GM23248 (cell line): ENCODE measurements at places on chromosomes 12 and 14. TPM values are rescaled to one million over a fixed set of nuclear protein-coding genes. Genes with fewer than 3 reads are reported as not detected.

TAS2R42 gene
- total RNA-seq, result not detected in 2 replicates

KRT2 gene
- not detected in 2 replicates for total RNA-seq

GLTP gene
- total RNA-seq, result 62.2 and 96.5 TPM in 2 replicates

TMPRSS12 gene
- not detected in 2 replicates for total RNA-seq

ADAMTS20 gene
- not detected in 2 replicates for total RNA-seq

ACVRL1 gene
- 67.4 and 114 TPM in 2 replicates for total RNA-seq

SDR9C7 gene
- total RNA-seq, result not detected in 2 replicates

VRTN gene
- not detected in 2 replicates for total RNA-seq

- DNase-seq, result no peak
Observed at GRCh38 chr12:130879212-130879686, 7.4 kb downstream of the RAN start.

- no peak for DNase-seq
Observed at GRCh38 chr12:94566345-94566744, 84.0 kb downstream of the TMCC3 start.

DNA sequence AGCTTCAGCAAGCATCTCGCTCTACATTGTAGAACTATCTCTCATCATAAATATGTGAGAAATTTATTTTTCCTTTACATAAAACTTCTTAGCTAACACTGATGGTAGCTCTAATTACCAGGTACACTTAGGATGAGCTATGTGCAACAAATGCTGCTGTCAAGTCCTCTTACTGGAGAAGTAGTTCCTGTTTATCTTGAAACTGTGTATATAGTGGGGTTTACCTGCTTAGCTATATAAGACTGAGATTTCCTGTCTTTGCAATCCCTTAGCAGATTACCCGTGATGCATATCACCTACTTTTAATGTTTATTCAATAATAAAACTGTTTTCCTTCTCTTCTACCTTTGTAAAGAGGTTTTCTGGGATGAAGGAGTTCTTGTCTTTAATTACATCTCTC, 98.0 kb upstream of the USP15 start:
- DNase-seq, result no peak

- peak; percentile 67 for DNase-seq
Observed at GRCh38 chr12:12807970-12808702, 5.0 kb upstream of the DDX47 start.

GRCh38 chr12:33041562-33041961, 145.0 kb upstream of the PKP2 start:
- DNase-seq, result no peak

DNA sequence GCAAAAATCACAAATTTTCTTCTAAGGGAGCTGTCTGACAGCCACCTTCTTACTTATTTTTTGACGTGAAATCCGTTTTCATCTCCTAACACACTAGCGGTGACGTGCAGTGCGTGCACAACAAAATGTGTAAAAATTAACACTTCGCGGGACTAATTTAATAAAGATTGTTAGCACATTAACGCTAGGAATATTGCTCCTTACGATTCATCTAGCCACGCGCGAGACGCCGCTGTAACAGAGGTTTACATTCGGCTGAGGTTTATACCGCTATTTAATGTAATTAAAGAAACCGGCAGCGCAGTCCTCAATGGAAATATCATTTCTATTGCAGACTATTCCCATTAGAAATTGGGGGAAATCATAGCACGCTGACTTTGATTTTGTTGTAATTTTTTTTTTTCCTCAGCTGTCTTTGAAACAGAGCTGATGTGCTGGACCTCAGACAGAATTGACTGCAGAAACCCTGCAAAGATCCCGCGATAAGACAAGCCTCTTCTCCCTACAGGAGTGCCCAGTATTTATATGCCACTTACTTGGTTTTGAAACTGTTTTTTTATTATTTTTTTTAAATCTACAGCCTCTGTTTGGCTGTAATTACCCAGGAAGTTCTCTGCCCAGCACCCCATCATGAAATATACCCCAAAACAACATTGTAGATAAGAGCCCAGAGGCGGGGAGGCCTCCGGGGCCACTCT, 31.2 kb downstream of the BCL11B start:
- no peak for DNase-seq

DNA sequence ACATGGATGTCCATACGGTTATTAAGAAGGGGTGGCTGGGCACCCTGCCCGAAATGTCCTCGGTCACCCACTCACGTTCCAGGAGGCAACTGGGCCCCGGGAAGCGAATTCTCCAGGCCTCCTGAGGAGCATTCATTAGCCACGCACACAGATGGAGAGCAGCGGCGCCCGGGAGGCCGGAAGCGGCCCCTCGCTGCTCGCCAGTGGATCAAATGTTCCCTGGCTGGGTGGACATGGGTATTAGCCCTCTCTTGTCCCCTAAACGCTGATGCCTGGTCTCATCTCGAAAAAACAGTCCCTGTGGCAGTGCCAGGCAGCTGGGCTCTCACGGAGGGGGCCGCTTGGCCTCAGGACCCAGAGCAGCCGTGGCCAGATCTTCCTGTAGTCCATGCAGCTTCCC, 59.0 kb upstream of the DLK1 start:
- no peak for DNase-seq

GRCh38 chr12:2049604-2050540, 2.9 kb upstream of the CACNA1C start:
- DNase-seq, result peak; percentile 61

DNA sequence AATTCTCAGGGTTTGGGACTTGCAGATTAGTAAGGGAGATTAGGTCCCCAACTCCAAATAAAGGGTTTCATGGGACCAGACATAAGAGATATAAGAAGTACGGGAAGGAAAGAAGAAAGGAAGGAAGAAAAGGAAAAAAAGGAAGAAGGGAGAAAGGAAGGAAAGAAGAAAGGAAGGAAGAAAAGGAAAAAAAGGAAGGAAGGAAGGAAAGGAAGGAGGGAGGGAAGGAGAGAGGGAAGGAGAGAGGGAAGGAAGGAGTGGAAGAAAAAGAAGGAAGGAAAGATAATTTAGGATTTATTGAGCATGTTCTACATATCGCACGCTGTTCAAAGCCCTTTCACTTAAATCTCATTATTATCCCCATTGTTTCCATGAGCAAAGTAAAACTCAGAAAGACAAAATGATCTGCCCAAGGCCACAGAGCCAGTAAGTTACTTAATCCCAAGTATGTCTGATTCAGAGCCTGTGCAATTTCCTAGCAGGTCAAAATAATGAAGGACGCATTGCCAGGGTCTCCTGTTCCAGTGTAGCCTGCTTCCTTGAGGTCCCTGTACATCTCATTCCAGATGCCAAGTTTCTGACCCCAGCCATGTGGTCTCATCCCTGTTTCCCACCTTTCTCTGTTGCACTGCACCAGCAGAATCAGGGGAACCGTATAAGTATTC, 3.9 kb upstream of the HDAC7 start:
- DNase-seq, result peak; percentile 65

- DNase-seq, result no peak
Observed at GRCh38 chr12:103288016-103288415, 207.8 kb downstream of the C12orf42 start.

DNA sequence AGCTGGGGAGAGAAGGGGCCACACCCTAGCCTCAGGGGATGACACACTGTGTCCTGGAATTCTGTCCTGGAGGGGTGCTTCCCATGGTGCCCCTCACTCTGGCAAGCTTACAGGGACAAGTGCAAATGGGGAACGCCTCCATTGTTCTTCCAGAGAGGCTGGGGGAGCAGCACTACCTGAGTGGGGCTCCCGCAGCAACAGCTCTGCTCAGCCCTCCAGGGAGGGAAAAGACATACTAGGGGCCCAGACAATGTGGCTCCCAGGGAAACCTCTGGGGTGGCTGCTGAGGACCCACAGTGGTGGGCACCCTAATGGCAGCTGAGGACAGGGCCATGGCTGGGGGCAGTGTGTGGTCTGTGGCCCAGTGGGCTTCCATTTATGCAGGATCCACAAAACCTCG, 69.4 kb downstream of the PLEKHG3 start:
- DNase-seq, result no peak

DNA sequence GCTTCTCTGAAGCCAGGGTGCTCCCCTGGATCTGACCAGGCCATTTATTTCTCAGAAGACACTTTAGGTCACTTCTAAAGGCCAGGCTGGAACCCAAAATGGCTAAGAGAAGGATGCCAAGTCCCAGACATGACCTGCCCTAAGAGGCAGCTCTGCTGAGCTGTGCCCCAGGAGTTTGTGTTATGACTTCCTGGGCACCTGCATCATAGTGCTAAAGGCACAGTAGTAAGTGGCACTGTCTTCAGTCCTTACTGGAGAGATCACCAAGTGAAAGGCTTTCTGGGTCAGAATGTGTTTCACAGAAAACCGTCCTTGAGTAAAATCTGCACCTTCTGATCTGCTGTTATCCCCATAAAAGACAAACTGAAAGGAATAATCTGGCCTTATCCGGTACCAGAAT, 120.2 kb downstream of the DAD1 start:
- DNase-seq, result no peak

- DNase-seq, result no peak
Observed at GRCh38 chr12:43436597-43436996, 115.4 kb downstream of the ADAMTS20 start.

DNA sequence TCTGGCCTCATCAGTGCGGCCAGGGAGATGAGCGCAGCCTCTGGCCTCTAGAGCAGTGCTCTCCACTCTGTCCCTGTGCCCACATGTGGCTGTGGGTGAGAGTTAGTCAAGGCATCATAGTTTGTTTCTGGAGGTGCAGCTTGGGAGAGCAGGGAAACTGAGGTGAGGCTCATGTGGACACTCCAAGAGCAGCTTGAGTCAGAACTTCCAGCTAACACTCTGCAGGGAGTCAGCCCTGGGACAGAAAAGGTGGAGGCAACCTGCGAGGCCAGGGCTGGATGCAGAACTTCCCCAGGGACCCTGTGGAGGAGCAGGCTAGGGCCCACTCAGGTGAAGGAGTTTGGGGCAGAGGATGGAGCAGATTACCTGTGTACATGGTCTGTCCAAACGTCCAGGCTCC, 10.8 kb downstream of the ISCA2 start:
- DNase-seq, result no peak

DNA sequence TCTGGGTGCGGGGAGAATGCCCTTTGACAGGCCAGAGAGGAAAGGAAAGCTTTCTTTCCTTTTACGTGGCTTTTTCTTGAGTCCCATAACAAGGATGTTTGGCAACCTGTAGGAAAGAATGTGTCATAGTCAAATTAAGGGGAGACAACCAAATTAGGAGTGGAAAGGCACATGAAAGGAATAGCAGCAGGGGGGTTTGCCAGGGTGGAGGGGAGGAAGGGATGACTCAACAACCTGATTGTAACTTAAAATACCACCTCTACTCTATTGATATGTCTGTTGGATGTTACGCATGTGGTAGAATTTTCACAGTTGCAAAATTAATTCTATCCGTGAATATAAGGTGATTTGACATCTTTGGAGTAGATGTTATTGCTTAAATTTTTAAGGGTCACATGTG, 28.5 kb upstream of the MYBPC1 start:
- no peak for DNase-seq

- peak; percentile 29 for DNase-seq
Observed at GRCh38 chr12:27772328-27773049, 7.5 kb upstream of the KLHL42 start.

DNA sequence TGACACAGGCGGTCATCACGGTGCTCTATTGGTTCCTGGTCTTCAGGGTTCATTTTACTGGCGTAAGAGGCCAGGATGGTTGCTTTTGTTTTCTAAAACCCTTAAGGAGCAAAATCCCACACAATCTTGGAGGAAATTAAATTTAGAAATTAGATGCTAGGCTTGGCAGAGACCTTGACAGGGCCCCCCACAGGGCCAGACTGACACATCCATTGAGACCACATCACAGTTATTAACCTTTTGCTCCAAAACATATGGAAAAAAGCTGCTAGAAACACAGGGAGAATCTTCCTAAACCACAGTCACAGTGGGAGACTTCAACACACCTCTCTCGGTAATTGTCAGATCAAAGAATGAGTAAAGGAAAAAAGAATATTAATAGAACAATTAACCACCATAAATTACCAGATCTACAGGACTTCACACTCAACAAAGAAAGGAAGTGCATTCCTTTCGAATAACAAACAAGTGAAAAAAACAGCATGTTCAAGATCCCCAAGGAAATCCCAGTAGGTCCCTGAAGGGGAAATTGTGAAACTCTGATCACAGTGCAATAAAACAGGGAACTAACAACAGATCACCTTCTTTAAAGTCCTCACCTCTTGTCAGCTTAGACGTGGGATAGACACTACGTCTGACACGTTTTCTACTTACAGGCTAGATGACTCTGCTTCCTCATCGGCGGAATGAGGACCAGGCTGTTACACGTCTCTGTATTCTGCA, 40.2 kb upstream of the TMEM179 start:
- DNase-seq, result no peak
